Activated CD4-positive, alpha-beta T cell treated with anti-CD3 and anti-CD28 coated beads for 24 hours (primary cell): ENCODE measurements at places on chromosomes 2 and 18.

DNA sequence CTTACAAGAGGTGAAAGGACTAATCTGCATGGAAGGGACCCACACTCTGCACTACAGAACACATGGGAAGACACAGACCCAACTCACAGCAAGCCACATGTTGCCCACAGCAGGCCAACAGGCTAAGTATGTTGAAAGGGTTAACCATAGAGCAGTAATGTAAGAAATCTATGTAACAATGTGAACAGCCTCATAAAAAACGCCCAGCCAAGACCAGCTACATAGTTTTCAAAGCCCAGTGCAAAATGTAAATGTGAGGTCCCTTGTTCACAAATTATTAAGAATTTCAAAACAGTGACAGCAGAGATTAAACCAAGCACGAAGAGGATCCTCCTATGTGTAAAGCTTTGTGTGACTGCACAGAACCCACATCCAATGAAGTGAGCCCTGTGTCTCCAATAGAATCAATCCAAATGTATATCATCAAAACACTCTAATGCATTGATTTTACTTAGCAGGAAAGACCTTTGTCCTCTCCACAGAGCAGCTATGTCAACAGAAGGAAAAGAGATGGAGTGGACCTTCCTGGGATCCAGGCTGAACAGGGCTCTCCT lies 210.1 kb downstream of the AGPS start:
- no peak for DNase-seq

GRCh38 chr2:7633566-7634153 lies 716.4 kb downstream of the RNF144A start:
- no peak for DNase-seq

DNA sequence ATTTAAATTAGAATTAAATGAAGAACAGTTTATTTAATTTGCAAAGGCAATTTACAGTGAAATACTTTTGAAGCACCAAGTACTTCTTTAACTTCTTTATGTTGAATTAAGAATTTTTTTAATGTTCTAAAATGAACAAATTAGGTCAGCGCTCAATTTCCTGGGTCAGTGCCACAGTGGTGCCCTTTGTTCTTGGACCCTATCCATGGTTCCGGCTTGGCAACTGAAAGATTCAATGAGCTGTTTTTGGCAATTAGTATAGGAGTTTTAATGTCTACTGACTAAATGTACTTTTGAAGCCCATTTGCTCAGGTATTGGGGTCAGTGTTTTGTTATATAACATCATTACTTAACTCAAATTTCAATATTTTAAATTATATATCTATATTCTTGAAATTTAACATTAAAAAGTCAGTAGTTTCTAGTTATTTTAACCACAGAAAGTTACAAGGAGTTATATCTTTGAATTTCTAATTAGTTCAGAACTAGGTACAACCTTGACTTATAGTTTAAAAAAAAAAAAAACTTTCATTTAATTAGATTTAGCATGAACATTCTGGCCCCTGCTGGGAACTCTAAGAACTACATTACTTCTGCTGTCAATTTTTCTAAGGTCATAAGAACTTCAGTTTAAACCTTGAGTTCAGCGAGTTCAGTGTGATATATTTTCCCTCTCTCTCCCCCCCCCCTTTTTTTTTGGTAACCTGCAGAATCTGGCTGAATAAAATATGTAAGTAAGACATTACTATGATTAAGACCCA lies 7.6 kb upstream of the MSTN start:
- no peak for DNase-seq

- DNase-seq = no peak
Observed at GRCh38 chr2:11571170-11571569, 37.3 kb downstream of the GREB1 start.

DNA sequence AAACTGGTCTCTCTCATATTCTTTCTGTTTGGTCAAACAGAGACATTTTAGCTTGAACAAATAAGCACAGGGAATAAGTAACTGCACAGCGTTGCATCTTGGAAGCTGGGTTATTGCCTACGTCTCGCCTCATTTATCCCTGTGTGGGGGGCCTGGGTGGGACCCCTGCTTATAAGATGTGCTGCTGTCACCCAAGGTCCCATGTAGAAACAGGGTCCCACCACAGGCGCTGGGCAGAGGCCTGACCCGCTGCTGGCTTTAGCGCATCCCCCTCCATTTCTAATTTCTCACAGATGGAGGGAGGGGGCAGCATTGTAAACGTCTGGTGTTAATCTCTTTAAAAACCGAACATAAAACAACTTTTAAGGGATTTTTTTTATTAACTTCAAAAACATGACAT lies 207.8 kb downstream of the HDAC4 start:
- DNase-seq = no peak
